Stimulated activated CD8-positive, alpha-beta memory T cell treated with anti-CD3 and anti-CD28 coated beads, Interleukin-4, amount 100 ng/mL, for 48 hours (primary cell): ENCODE measurements at places on chromosomes 12 and 14.

GRCh38 chr12:95205685-95206084, 11.6 kb downstream of the FGD6 start:
- DNase-seq, result no peak

DNA sequence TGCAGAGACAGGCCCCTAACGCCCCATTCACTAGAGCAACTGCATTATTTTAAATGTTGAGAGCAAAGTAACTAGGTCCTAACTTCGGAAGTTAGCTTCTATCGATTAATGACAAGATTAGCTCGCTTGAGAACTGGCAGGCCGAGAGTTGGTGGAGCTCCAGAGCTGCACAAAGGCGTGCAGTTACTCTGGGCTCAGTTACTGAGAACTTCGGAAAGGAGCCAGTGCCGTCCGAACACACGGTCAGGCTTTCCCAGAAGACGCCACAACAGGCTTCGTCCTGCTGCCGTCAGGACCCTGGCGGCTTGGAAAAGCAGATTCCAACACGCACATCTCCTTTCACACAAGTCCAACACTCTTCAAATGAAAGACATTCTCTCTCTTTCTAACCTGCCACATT, 45.4 kb upstream of the TESC start:
- no peak for DNase-seq

DNA sequence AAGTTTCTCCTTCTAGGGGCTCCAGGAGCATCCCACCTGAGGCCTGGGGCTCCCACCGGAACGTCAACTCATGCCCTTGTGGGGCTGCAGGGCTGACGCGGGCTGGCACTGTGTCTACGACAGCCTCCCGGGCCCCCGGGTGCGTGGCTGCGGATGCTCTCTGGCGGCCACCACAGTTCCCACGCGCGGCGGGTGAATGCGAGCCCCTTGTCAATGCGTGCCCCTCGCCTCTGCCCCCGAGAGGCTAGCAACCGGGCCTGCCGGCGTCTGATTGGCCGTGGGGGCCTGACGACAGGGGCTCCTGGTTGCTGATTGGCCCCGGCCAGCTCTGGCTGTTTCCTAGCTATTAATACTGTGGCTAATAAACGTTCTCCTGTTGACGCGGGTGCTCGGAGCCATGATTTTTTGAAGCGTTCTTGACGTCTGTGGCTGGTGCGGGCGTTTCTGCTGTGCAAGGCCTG, 1.8 kb upstream of the MEG3 start:
- DNase-seq, result no peak

- no peak for DNase-seq
These were observed 8.7 kb upstream of the BHLHE41 start for GRCh38 chr12:26133521-26133920.

DNA sequence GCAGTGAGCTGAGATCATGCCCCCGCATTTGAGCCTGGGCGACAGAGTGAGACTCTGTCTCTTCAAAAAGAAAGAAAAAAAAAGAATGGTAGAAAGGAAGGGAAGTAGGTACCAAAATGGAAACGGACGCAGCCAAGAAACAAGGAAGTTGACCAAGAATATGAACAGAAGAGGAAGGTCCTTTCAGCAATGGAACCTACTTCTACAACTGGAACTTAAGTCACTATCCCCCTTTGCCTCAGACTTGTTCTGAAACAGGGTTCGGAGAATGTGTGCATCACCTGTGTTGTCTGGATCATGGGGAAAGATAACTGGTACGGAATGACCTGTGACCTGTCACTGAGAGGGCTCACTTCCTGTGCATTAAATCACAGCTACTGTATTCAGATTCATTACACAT, 43.9 kb upstream of the RNASE1 start:
- DNase-seq, result no peak

GRCh38 chr12:57469296-57470164, 9.9 kb downstream of the GLI1 start:
- no peak for DNase-seq

GRCh38 chr14:98927986-98928385, 344.0 kb downstream of the BCL11B start:
- DNase-seq, result no peak

GRCh38 chr12:62933220-62933601, 1.7 kb downstream of the PPM1H start:
- no peak for DNase-seq

GRCh38 chr12:52496054-52496453, 3.0 kb upstream of the KRT6A start:
- DNase-seq, result no peak

- no peak for DNase-seq
These were observed 20.9 kb downstream of the SYT1 start for GRCh38 chr12:78885466-78885865.

DNA sequence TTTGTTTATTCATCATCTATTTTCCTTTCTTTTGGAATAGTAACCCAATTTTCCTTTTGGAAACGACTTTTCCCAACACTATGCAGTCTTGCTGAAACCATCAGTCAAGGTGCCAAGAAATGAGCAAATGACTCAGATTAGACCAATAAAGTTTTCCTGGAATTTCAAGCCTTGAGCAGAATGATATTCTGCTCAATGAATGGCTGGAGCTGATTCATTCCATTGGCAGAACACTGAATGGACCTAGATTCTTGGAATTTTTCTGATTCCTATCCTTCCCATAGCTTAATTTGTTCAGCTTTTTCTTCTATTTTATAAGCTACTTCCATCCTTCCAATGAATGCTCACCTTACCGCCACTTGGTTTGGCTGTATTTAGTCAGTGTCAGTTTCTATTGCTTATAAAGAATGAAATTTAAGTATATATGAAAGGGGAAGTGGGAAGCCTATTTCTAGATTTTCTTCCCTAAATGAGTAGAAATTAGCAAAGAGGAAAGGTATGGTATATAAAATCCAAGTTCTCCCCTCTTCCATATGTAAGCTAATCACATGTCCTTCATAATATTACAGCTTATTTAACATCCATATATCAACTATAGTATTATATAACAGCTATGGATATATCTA, 89.0 kb downstream of the C14orf39 start:
- DNase-seq, result no peak

GRCh38 chr12:4115570-4115969, 158.0 kb upstream of the CCND2 start:
- no peak for DNase-seq

GRCh38 chr12:75913502-75914351, 117.8 kb downstream of the PHLDA1 start:
- peak; percentile 64 for DNase-seq

DNA sequence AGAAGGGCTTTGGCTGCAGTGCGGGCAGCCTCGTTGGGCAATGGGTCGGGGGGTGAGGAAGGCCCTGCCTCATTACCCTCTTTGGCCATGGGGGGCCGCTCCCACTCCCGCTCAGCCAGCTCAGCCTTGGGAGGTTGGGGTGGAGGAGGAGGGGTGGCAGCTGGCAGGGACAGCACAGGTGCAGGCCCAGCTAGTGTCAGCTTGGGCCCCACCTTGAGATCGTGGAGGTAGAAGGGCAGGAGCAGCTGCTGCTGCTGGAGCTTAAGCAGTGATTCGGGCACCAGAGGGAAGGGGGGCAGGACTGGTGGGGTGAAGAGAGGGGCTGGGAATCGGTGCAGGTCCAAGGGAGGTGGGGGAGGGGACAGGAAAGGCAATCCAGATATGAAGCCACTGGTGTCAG, 26.0 kb downstream of the ZFHX2 start:
- DNase-seq, result no peak

- DNase-seq, result no peak
These were observed 615.6 kb downstream of the KCNH5 start for GRCh38 chr14:62429683-62430082.

- no peak for DNase-seq
These were observed 15.5 kb downstream of the SUDS3 start for GRCh38 chr12:118391836-118392235.

DNA sequence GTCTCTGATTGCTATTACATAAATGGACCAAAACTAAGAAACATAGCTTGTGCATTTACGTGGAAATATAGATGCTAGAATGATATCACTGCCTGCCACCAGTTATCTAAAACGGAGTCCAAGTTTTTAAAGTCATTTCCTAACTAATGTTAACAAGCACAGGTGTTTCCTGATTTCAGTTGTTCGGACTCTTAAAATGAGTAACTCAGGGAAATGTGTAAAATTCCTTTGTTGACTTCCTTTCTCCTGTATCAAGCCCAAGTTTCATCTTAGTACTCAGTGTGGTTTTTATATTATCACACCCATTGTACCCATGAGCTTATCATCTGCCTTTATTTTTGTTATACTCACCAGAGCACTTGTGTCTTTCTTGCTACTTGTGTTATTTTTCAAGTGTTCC, 13.2 kb upstream of the PRKCH start:
- DNase-seq, result no peak

- no peak for DNase-seq
These were observed 37.5 kb downstream of the TM7SF3 start for GRCh38 chr12:26976687-26977086.

GRCh38 chr14:21011136-21011535, 12.0 kb downstream of the SLC39A2 start:
- DNase-seq, result no peak

DNA sequence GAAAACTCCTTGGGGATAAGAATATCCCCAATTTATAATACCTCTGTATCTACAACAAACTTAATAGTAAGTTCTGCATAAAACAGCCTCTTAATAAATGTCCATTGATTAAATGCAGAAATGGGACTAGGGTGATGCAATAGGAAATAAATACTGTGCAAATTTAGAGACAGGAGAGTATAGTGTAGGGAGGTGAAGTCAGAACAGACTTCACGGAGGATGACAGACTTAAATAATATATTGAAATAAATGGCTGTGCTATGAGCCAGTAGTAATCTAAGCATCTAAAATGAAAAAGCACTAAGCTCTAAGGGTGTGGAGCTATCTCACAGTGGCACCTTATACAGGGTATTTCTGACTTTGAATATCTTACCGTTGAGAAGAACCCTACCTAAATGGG, 265.3 kb downstream of the GRIN2B start:
- no peak for DNase-seq

DNA sequence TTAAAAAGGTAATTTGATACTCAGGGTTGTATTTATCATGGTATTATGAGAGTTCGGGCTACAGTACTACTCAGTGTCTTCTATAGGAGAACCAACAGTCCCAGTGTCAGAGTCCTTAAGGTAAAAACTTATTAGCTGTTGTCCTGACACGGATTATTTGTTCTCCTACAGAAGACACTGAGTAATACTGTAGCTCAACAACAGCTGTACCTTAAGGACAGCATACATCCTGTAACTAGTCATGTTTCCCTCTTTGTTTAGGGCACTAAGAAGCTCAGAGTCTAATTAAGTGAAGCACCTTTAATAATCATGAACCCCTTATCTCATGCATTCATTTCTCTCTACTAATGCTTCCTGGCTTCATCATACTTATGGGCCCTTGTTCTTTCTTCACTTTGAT, 33.9 kb downstream of the ARF6 start:
- no peak for DNase-seq

DNA sequence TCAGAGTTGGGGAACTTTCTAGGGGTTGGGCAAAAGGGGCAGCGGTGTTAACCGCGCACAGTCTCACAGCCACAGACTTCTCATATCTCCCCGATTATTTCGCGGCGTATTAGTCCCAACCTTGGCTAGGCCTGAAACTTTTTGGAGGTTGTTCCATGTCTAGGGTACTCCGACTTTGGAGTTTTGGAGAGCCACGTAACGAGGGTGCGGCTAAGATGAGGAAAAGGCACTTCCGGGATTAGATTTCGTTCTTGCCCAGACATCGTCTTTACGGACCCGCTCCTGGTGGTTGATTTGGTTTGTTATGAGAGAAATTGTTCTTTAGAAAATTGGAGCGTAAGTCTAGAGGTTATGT, 513 bp downstream of the CCNK start:
- no peak for DNase-seq
